ENCODE measurements at places on chromosomes 11 and 22. TPM values are rescaled to one million over a fixed set of nuclear protein-coding genes. Genes with fewer than 3 reads are reported as not detected.

DNA sequence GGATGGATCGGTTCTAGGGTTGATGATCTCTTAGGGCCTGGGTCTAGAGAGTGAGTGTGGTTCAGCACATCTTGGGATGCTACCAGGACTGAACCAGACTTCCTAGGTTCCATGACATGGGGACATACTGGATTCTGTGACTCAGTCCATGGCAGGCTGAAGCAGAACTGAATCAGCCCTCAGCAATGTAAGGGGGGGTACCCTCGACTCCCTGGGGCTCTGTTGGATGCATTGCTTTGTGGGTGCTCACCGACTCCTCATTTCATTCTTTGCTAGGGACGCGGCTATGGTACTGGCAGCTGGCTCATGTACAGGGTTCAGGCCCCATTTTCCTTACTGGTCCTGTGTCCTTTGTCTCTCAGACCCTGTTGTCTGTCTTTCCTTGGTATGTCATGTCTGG lies 733 bp upstream of the GRAMD1B start:
- DNase-seq, result peak; percentile 96

The KRTAP5-7 gene
- not detected for polyA plus RNA-seq

The GTPBP1 gene
- polyA plus RNA-seq, result 10.0 TPM

DNA sequence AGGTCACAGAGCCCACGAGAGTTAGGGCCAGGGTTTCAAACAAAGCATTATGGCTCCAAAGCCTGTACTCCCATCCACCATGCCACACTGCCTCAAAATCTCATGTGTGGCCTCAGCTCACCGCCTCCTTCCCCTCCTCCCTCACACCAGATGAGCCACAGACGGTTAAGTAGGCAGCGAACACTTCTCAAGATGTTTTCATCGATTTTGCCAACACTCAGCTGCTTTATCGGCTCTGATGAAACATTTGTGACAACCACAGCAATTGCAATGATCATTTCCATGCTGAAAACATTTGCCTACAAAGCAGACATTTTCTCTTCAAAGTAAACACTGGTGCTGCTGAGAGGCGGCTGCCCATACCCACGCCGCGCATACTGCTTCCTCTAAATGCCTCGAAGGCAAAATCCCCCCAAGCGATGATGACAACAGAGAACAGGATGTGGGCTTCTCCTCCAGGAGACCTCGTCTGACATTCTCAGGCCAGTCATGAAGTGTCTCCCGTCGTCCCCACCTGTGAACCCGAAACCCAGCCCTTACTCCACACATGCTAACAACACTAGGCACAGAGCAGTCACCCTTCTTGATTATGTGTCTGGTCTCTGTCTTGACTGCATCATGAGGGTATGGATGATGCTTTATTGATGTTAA lies 599.2 kb downstream of the SOX6 start:
- no peak for DNase-seq
